ENCODE measurements at places on chromosomes 7 and 10.

DNA sequence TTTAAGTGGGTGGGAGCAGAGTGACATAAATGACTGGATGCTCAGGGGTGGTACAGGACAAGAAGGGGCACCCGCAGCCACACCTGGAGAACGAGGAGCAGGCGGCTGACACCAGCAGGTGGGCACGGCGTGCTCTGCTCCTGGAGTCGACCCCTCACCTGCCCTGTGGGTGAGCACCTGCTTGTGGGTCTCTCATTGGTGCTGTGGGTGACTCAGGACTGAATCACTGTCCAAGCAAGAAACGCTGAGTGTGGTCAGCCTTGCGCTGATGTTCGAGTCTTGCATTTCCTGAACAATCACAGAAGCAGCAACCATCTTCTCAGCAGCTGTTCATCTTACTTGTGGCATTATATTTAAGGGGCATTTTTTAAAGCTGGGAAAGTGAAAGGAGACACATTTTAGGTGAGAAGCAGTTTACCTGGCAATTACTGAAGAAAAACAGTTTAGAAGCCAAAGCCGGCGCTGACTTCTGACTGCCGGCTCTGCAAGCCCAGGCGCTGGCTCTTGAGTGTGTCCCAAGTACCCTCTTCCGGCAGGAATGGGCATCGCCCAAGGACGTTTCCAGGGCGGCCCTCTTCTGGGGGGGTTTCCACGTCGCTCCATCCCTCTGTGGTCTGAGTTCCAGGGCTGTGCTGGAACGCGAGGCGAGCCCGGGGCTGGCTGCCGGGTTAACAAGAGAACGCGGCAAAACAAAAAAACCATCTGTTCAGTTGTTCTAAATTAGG, 145.2 kb upstream of the PFKP start:
- DNase-seq = no peak

- no peak for DNase-seq
Observed at GRCh38 chr10:7417103-7417623, 6.3 kb upstream of the SFMBT2 start.

DNA sequence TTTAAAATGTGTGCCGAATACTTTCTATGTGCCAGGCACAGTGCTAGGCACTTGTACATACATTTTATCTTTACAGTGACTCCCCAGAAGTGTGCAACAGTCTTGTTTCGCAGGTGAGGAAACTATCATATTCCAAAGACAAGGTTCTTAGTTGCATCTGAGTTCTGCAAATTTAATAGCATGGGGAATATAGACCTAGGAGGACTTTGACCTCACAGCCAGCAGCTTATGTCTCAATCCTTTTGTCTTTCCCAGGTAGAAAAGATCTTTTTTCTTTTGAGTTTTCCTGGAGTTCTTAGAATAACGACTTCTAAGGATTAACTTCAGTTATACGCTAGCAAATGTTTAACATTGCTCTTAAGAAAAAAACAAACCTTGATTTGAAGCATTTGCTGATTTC, 482.8 kb upstream of the ZMIZ1 start:
- DNase-seq = no peak

GRCh38 chr10:130472236-130472635, 336.0 kb downstream of the GLRX3 start:
- DNase-seq = no peak

- no peak for DNase-seq
Observed at GRCh38 chr7:105268511-105269392, 120.0 kb downstream of the SRPK2 start.

GRCh38 chr10:72336259-72337038, 18.3 kb downstream of the DNAJB12 start:
- DNase-seq = no peak

GRCh38 chr10:113930482-113931057, 76.1 kb downstream of the NHLRC2 start:
- DNase-seq = no peak

DNA sequence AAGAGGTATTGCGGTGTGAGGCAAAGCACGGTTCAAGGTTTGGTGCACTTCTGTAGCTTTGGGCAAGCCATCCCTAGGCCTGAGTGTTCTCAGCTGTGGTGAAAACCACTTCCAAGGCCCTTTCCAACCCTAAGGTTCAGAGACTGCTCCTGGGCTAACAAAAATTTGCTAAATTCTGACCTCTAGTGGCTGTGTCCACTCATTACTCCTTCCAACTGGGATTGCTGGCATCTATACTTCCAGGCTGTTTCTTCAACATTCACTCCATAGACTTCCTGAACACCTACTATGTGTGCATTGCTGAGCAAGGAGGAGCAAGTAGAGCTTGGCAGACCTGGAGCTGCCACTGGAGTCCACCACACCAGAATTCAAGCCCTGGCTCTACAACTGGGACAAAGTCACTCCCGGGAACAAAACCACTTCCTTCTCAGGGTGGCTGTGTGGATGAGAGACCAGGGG, 29.3 kb upstream of the SH3PXD2A start:
- DNase-seq = no peak

- no peak for DNase-seq
Observed at GRCh38 chr7:87982116-87982515, 48.1 kb downstream of the ADAM22 start.

DNA sequence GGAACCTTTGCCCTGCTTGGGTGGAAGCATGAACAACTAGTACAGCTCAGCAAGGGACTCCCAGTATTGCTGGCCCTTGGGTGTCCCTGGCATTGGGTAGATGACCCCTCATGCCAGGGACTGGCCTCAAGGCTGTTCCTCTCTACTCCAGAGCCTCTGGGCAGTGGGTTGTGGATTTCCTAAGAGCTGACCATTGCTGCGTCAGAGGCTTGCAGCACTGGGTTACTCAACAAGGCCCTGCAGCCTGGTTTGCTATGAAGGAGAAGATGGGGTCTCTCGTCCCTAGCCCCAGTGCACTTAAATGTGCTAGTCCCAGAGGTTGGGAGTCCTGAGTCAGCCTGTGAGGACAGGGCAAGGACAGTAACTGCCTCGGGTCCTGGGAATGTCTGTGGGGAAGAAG, 2.5 kb downstream of the VSIR start:
- DNase-seq = no peak

DNA sequence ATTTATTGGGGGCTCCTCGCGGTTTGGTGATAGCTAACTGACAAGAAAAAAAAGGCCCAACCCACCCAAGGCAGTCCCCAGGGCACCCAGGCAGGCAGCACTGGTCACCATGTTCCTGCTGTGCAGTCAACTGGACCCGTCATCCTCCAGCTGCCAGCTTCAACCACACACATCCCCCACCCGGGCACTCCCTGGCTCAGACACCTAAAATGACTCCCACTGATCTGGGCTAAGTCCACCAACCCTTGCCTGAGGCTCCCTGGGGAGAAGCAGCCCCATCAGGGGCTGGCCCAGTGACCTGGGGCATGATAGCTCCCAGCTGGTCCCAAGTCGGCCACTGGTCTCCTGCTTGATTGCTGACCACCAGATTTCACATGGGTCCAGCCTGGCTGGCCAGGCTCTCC, 161.8 kb downstream of the NRF1 start:
- DNase-seq = no peak

DNA sequence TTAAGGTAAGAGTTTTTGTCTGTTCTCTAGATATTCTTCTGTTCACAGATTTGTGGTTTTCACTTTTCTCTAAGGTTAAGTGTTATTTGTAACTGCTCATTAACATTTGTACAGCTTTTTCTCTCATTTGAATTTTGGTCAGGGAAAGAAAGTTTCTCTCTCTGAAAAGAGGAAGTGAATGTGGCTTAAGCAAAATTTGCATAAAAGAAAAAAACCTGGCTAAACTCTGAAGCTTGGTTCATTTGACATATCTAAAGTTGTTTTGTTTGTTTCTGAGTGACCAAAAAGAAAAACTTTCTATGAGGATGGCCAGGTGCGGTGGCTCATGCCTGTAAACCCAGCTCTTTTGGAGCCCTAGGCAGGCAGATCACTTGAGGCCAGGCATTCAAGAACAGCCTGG, 22.0 kb upstream of the SLC26A4 start:
- no peak for DNase-seq

DNA sequence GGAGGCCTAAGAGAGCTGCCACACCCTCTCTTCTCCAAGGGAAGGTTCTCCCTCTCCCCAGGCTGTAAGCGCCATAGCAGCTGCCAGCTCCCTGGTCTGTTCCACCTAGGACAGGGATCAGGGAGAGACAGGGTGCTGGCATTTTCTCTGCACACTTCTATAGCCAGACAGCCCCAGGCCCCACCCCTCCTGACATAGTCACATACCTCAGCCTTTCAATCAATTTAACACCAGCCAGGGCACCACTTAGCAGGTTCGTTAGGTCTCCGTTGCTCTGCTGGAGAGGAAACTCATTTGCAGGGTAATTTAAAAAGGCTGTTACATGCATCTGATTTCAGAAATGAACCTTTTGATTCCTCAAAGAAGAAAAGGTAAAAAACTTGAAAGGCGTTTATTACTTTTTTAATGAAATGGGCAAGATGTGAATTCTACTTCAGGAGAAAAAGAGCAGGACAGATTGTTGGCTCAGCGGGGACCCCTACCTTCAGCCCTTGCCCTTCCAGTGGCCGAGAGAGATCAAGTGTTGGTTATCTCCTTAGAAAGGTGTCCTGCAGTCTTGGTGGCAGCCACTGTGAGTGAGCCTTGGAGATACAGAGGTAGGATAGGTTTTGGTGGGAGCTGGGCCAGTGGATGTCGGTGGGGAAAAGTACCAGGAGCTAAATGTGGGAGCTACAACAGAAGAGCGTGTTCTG, 180.5 kb upstream of the GALNT17 start:
- DNase-seq = no peak

DNA sequence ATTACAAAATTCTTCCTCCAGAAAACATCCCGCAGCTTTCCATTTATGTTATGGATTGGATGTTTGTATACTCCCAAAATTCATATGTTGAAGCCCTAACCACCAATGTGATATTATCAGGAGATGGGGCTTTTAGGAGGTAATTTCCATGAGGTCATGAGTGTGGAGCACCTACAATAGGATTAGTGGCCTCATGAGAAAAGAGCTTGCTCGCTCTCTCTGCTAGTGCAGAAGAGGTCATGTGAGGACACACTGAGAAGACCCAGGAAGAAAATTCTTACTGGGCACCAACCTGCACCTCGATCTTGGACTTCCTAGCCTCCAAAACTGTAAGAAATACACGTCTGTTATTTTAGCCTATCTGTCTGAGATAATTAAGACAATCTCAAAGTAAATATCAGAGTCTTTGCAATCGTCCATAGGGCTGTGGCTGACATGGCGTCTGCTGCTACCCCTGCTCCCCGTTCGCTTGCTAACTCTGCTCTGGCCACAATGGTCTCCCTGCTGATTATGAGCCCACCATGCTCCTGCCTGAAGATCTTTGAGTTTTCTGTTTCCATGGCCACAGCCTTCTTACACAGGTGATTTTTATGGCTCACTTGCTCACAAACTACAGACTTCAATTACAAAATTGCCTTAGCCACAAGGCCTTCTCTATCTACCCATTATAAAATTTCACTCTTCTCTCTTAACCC, 333.3 kb downstream of the CACNA2D1 start:
- DNase-seq = no peak

DNA sequence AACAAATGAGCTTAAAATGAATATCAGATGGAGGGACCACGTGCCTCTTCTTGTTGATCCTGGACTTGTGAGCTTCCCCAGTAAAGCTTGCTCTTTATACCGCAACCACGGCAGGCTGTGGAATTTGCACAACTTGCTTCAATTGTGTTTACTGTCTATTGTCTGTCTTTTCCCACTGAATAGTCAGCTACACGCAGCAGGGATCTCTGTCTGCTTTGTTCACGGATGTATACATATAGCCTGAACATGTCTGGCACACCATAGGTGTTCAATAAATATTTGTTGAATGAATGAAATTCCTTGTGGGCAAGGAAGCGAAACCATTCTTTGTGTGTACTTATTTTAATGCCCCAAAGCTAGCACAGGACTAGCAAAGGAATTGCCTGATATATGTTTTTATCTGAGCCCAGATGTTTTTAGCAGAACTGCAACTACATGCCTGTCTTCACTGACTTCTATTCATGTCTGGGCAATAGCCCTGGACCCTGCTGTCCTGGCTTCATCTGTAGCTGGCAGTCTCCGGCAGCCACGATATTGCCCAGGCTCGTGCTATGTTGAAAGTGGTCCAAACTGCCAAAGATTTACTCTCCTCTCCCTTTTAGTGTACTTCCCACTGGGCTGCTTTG, 29.9 kb upstream of the IFRD1 start:
- DNase-seq = no peak

- DNase-seq = no peak
Observed at GRCh38 chr10:37403776-37404175, 278.4 kb downstream of the ANKRD30A start.
